ENCODE measurements at places on chromosomes 4 and X.

GRCh38 chrX:111352424-111352823, 59.6 kb downstream of the DCX start:
- no peak for DNase-seq

GRCh38 chr4:25098964-25099891, 61.0 kb downstream of the SEPSECS start:
- DNase-seq, result no peak

DNA sequence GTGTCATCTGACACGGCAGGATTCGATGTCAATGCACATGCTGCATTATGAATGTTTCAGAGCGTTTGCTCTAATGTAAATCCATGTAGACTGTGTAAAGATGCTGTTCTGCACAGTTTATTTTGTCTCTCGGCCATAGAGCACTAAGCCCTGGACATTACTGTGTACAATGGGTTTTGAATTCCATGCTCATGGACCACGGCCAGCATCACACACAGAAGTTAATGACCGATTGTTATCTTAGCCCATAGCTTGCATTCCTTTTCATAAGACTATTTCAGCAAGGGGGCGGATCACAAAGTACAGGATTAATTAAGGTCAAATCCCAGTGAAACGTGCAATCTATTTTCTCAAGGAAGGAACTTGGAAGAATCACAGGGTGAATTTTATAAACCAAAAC, 286.1 kb upstream of the TENM3 start:
- DNase-seq, result no peak

GRCh38 chrX:115214151-115214550, 19.7 kb downstream of the LRCH2 start:
- no peak for DNase-seq

DNA sequence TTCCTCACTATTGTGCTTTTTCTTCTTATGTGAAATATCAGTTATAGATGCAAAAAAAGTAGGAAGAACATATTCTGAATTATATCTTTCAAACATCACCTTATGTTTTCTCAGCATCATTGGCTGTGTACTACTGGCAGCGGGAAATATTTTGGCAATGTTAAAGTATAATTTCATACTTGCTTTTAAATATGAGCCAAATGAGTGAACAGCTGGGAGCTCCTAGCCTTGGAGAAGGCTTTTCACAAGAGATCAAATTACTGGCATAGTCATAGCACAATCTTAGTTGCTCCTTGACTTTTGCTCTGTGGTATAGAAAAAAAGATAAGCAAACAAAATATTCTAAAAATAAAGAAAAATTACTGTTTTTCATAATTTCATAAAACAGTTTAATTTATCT, 1575.8 kb upstream of the PABPC4L start:
- no peak for DNase-seq

DNA sequence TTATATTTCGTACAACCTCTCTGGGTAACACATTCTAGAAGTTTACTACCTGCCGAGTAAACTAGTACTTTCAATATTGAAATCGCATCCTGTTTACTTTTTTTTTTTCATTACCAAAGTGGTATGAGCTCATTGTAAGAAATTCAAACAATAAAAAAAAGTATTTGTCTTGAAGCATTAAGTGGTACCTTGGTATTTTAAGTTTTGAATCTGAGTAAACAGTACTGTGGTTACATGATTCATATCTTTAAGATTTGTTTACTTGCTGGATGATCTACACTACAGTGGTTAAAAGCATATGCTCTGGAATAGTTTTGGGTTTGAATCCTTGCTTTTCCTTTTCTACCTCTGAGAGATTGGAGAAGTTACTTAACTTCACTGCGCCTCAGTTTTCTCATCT, 3.8 kb upstream of the MMGT1 start:
- no peak for DNase-seq

GRCh38 chr4:69849969-69850368, 10.0 kb downstream of the SULT1E1 start:
- DNase-seq, result no peak

DNA sequence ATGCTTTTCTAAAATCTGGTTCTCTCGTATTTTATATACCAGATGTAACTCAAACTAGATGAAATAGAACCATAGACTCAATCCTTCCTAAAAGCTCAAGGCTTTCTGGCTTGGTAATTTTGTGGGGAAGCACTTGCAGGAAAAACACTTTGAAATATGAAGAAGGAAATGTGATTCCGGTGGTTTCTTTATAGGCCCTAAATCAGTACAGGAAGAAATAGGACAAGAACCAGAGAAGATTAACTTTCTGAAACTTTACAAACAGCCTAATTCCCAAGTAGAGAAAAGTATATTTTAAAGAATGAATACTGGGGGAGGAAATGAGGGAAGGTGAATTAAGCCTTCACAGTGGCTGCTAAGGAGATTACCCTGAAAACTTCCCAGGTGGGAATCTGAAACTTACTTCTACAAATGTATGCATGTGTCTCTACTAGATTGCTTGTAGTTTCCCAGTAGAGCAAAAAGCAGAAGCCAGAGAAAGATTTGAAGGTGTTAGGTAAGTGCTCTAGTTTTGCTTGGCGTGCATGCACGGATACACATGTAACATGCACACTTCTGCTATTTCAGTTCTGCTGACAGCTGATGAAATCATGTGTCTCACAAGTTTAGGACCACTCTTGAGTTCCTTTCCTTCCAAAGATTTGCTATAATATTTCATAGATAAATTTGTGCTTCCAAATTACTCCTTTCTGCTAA, 92.1 kb downstream of the AFF1 start:
- no peak for DNase-seq

DNA sequence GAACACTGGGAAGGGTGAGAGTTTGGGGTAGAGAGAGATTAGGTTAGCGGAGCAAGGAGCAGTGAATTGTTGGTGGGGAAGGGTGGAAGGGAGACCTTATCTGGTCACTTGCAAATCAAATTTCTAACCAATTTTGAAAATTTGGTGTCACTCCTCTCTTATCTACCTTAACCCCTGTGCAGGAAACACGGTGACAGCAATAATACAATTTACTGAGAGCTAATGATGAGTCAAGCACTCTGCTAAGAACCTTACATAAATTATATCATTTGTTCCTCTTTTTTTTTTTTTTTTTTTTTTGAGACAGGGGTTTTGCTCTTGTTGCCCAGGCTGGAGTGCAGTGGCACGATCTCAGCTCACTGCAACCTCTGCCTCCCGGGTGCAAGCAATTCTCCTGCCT, 116.4 kb downstream of the C4orf51 start:
- no peak for DNase-seq

DNA sequence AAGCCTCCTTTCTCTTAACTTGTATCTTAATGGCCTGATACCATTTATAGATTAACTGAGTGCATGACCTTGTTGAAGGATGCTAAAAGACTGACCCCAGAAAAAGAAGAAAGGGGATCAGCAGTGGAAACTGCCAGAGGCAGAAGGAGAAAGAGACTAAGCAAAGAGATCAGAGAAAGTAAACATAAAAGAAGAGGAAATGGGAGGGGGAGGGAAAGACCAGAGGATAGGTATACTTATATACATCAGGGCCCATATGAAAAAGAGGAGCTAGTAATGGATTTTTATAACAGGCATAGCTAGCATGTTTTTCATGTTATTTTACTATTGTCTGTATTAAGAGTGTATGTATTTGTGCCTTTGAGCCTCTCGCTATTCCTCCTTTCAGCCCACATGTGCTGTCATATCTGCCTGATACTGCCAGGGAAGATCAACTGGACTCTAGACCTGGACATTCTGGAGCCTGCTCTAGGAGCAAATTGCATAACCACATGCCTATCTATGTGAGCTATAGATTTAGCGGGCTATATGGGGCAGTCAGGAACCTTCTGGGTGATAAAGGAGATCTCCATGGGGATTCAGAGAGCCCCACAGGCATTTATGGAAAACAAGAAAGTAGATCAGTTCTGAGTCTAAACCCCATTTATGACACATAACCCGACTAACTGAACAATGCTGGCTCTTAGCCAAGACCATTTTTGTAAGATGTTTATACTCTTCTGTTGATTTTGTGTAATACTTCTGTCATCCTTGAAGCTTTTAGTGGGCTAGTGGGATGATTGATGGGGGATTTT, 13.4 kb upstream of the SNX12 start:
- DNase-seq, result no peak

- DNase-seq, result no peak
Measured at GRCh38 chr4:63315651-63316050, 1093.6 kb downstream of the TECRL start.

DNA sequence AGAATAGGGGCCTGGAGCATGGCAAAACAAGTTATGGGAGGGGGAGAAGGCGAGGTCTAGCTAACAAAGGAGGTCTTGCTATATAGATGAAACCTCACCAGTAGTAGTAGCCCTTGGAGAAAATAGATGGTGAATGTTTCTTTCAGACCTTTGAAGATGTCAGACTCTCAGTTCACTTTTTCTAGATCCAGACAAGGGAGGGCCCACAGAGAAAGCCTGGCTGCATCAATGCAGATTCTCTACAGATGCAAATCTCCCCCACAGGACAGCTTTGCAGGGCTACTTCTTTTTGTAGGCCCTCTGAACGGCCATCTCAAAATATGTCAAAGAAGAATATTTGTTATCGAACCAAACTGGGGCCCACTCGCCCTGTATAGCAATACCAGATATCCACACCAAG, 159.7 kb downstream of the ANK2 start:
- DNase-seq, result no peak

GRCh38 chr4:102308032-102308799, 37.1 kb downstream of the SLC39A8 start:
- DNase-seq, result no peak

- no peak for DNase-seq
Measured at GRCh38 chr4:52241916-52242315, 190.8 kb downstream of the SPATA18 start.

- no peak for DNase-seq
Measured at GRCh38 chr4:172995161-172995560, 173.4 kb upstream of the GALNT7 start.

DNA sequence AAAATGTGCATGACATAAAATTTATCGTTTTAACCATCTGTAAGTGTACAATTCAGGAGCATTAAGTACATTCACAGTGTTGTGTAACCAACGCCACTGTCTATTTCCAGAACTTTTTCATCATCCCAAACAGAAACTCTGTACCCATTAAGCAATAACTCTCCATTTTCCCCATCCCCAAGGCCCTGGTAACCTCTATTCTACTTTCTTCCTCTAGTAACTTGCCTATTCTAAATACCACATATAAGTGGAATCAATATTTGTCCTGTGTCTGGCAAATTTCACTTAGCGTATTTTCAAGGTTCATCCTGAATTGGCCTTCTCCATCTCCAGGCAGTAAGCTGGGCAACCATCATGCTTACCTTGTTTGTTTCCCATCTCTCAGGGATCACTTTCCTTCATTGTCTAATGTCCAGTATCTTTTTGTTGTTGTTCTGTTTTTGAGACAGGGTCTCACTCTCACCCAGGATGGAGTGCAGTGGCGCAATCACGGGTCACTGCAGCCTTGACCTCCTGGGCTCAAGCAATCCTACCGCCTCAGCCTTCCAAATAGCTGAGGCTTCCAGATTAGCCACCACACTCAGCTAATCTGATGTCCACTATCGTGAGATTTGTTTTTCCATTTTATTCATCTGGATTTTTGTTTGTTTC, 17.7 kb upstream of the GRIPAP1 start:
- DNase-seq, result no peak

DNA sequence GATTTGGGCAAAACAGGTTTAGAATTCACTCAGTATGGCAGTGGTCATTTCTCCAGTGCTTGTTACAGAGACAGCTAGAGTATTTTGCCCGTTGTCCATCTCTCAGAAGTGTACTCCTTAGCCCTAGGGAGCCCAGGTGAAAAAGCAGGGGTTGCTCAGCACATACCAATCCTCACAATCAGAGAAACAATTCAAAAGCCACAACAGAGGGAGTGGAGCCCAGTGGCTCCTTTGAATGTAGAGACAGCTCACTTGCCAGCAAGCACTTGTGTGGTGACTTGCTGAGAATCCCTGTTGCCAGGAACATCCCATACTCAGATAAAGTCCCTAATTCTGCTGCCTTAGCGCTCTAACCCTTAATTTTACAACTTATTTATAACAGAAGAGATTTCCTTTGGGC, 1488.3 kb downstream of the RPA4 start:
- DNase-seq, result no peak

DNA sequence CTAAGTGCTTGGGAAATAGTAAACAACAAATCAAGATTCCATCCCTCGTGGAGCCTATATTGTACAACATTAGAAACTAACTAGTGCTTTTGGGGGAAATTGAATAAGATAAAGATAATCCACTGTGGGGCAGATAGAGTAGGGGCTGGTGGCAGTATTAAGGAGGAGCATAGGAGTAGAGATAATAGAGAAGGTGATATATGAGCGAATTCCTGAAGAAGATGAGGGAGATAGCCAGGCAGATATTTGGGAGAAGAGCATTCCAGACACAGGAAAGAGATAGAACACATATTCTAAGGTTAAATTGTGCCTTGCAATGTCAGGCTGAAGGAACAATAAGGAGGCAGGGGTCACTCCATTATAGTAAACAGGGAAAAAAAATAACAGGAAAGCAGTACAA, 218.2 kb downstream of the GRID2 start:
- no peak for DNase-seq

DNA sequence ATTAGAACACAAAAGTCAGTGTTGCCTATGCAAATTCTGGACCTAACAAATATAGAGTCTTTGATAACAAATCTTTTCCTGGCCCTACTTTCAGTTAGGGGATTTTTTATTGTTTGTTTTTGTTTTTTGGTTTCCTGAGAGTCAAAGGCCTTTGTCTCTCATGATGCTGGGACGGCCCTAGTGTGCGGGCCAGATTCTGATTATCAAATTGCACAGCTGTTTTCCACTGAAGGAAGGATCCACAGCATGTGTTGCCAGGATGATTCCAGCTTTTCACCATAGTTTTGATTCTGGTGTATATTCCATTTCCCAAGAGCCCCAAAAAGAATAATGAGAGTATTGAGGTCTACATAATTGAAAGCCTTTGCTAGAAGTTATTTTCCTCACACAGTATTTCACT, 248.2 kb downstream of the CAMK2D start:
- DNase-seq, result no peak

DNA sequence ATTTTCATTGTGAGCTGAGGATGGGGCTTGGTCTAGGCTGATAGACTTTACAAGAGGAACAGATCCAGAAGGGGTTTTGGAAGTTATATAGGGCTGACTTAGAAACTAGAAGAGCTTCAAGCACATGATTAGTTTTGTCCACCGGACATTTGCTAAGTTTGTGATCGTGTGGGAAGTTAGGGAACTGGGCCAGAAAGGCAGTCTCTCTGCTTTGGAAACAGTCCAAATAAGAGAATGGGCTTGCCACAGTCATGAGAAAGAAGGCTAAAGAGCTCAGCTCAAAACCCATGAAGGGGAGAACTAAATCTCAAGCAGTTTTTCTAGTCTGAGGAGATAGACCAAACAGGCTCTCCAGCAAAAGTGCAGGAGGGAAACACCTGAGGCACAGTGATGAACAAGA, 67.8 kb downstream of the ZNF674 start:
- no peak for DNase-seq

- DNase-seq, result no peak
Measured at GRCh38 chrX:53050841-53051240, 2.3 kb downstream of the GPR173 start.
